ENCODE measurements at places on chromosomes 12 and 14.

- no peak for DNase-seq
Observed at GRCh38 chr12:90085494-90086274, 377.0 kb upstream of the ATP2B1 start.

DNA sequence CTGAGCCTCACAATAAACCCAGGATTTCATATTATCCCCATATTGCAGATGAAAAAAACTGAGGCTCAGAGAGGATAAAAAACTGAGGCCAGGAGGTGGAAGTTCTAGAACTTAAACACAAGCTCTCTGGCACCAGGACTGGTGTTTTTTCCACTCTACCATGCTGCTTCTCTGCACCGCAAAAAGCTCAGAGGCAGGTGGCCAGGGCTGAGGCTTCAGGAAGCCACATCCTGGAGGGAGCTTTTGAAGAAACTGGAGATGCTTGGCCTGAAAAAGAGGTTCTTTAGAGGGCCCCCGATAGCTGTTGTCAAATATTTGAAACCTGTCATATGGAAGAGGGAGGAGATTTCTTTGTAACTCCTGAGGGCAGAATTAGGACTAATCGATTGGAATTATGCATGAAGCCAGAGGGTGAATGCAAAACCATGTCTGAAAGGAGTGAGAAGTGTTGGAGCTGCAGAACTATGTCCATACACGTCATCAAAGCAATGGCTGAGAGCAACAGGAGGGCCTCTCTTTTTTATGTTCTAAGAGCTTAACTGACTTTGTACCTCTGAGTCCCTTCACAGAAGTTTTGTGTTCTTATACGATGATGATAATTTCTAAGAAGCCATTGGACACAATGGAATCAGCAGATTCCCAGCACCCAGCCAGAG, 448.6 kb downstream of the FUT8 start:
- DNase-seq = peak; percentile 31

GRCh38 chr12:95802482-95803270, 12.1 kb upstream of the NTN4 start:
- no peak for DNase-seq

DNA sequence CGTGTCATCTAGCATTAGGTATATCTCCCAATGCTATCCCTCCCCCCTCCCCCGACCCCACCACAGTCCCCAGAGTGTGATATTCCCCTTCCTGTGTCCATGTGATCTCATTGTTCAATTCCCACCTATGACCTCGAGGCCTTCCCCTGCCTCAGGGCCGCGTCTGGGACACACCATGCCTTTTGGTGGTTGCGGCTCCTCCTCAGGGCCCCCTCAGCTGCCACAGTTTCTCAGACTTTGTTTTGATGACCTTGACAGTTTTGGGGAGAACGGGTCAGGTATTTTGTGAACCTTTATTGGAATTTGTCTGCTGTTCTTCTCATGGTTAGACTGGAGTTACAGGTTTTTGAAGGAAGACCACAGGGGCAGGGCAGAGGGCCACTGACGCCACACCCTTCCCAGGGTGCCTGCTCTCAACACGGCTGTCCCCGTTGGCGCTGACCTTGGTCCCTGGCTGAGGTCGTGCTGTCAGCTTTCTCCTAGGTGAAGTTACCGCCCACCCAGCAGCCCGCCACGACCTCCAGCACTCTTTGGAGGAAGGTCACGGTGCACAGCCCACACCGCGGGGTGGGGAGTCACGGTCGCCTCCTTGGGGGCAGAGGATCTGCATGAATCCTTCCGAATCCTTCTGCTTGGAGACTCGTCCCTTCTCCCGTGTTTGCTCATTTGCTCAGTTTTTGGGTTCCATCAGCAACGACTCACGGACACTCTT, 130.5 kb downstream of the KIF26A start:
- no peak for DNase-seq

All from CD4-positive, alpha-beta T cell treated with Interleukin-12 subunit alpha and Interleukin-12 subunit beta, for 1 hour (primary cell).